Fibroblast of villous mesenchyme (primary cell): ENCODE measurements at places on chromosomes 3 and 15.

DNA sequence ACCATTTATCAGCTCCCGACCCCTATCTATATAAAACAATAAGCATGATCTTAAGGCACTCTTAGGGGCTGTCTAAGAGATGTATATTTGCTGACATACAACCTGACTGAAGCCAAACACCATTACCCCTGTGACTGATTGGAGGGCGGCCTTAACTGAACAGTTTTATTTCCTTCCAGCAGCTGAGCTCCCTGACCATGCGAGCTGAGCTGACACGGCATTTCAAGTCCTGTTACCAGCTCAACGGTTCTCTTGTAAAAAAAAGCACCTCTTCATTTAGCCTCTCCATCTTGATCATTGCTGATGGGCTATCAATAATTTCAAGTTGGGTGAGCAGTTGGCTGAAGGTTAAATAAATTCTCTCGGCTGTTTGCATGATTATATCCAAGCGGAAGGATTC lies 33.4 kb upstream of the BNIP2 start:
- no peak for DNase-seq

GRCh38 chr3:68424796-68425460 lies 507.4 kb downstream of the TAFA4 start:
- peak; percentile 11 for DNase-seq

DNA sequence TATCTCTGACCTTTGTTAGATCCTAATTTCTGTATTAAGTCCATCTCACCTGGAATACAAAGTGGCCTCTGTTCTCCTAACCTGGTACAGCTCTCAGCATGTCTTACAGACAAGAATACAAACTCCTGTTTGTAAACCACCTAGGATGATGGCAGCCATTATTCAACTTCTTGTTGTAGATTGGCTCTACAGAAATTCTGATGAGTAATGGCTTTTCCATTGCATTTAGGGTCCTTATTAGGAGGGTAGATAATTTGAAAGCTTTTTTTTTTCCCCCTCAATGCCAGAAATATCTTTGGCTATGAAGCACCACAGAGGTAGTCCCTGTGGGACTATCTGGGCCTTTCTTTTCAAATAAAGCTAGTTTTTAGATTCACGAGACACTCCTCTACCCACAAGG lies 9.8 kb downstream of the NR2E3 start:
- no peak for DNase-seq

DNA sequence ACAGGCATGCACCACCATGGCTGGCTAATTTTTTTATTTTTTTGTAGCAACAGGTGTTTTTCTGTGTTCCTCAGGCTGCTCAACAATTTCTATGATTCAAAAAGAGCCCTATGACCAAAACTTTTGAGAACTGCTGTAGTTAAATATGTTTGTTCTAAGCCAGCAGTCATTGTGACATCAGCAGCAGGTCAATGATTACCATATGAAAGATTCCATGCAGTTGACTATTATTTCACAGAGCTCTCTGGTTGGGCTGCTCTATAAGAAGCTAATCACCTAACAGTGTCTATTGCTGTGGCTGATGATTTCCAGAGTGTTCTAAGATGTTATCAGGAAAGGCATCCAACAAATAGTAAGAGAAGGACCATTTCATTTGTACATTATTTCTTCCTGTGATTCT lies at the start of gene CCDC54:
CCDC54 (plus strand) TSS at position 289 of the 400 bp plus-strand sequence. CDS start 149 bp downstream, outside the sequence.
- peak; percentile 8 for DNase-seq

DNA sequence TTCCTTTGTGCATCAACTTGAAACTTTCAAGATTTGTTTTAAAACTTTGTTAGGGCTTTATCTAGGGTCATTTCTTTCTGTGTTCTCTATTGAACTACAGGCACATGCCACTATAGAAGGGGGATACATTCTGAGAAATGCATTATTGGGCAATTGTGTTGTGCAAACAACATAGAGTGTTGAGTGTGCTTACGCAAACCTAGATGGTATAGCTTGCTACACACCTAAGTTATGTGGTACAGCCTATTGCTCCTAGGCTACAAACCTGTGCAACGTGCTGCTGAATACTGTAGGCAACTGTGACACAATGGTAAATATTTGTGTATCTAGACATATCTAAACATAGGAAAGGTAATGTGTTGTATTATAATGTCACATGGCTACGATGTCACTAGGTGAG lies 33.0 kb upstream of the KLF13 start:
- no peak for DNase-seq

DNA sequence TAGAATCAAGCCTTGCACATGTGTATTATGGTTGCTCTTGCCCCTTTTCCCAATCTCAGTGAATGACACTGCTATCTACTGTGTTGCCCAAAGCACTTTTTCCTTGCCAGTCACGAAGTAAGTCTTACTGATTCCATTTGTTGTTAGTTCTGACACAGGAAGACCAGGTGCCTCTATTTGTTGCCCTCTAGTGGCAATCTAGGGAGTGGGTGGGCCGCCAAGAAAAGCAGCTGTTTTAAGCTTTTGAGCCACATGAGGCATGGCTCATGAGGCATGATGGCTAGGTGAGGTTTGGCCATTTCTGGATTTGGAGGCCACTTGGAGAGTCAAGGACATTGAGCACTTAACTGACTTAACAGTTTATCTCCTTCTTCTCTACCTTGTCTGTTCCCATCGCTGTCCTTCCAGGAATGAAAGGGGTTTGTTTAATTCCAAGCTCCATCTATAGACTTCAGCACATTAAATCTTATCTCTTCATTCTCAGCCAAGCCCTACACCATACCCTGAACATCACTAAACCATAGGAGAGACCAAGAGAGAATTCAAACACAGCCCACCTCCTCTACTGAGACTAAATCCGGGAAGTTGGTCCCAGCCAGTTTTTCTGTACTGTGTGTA lies 103.1 kb downstream of the HCN4 start:
- peak; percentile 51 for DNase-seq

GRCh38 chr15:34914317-34914716 lies 55.2 kb downstream of the AQR start:
- no peak for DNase-seq

DNA sequence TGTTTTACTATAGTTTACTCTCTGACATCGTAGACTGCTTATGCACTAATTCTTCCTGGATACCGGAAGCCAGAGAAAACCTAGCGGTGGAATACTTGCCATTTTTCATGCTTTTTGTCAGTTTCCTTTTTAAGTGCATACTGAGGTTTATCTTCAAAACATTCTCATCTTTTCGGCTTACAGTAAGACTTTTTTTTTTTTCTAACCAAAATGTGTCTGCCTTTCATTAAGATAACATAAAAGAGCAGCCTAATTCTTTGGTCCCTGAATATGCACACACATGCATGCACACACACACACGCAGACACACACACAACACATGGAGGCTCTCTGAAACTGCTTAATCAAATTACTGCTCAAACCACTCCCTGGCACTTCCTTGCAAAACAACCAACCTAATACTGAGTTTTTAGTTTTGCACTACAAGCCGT lies 1.3 kb downstream of the ZNF445 start:
- peak; percentile 69 for DNase-seq

DNA sequence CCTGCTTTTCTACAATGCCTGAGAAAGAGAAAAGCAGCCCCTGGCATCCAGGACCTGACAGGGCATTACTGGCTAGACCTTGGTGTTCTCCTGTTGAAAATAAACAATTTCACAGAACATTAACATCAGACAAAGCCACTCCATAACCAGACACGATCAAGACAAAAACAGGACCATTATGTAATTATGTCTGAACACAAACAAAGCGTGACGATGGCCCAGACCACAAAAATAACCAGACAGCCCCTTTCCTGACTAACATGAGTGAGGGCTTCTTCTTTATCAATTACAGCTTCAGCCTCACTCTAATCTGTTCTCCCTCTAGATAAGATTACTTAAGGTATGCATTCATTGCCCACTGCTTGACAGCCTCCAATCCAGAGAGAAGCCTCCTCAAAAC lies 172.7 kb upstream of the LMCD1 start:
- no peak for DNase-seq

GRCh38 chr3:73529308-73530021 lies 95.3 kb downstream of the PDZRN3 start:
- no peak for DNase-seq

GRCh38 chr15:98620020-98620419 lies 28.3 kb upstream of the IGF1R start:
- no peak for DNase-seq

DNA sequence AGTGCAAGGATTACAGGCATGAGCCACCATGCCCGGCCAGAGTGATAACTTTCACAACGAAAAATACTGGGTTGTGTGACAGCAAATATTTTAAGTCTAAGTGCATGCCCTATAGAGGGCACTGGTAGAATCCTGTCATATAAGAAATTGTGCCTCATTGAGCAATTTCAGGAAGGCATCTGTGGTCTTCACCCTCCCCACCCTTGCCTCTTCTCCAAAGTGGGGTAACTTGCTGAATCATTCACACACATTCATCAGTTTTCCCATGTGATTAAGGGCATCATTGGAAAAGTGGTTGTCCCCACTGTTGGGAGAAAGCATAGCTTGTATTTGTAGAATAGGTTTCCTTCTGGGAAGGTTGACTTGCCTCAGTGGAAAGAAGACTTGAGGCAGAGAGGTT lies 9.2 kb downstream of the MITF start:
- DNase-seq: no peak

DNA sequence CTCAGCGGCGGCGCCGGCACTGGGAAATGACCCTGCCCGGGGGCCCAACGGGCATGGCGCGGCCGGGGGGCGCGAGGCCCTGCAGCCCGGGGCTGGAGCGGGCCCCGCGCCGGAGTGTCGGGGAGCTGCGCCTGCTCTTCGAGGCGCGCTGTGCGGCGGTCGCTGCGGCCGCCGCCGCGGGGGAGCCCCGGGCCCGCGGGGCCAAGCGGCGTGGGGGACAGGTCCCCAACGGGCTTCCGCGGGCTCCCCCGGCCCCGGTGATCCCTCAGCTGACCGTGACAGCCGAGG lies 172 bp downstream of the ITPKA start:
- no peak for DNase-seq

DNA sequence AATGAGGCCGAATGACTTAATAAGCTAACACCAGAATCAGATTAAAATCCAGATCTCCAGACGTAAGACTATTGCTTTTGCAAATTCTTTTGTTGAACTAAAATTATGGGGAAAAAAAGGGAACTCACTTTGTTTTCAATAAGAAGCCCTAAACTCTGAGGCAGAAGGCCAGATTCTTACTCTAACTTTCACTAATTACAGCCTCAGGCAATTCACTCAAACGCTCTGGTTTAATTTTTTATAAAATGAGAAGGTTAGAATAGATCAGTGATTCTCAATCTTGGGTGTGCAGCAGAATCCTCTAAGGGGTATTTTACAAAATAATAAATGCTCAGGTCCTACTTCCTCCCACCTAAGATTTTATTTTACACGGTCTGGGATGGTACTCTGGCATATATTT lies 38.1 kb downstream of the C3orf70 start:
- DNase-seq: no peak

DNA sequence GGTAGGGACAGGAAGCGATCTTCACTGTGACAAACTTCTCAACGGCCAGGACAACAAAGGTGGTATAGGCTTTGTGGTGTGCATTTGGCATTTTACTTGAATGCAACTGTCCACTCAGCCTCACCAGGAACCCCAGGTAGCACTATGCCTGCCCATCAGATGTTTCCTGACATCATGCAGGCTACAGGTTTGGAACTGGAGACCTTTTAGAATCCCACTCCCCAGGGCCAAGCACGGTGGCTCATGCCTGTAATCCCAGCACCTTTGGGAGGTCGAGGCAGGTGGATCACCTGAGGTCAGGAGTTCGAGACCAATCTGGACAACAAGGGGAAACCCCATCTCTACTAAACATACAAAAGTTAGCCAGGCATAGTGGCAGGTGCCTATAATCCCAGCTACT lies 9.6 kb downstream of the STARD5 start:
- DNase-seq: no peak

GRCh38 chr3:26108846-26109489 lies 319.1 kb downstream of the OXSM start:
- no peak for DNase-seq

GRCh38 chr3:182058488-182058887 lies 346.8 kb downstream of the SOX2 start:
- no peak for DNase-seq

DNA sequence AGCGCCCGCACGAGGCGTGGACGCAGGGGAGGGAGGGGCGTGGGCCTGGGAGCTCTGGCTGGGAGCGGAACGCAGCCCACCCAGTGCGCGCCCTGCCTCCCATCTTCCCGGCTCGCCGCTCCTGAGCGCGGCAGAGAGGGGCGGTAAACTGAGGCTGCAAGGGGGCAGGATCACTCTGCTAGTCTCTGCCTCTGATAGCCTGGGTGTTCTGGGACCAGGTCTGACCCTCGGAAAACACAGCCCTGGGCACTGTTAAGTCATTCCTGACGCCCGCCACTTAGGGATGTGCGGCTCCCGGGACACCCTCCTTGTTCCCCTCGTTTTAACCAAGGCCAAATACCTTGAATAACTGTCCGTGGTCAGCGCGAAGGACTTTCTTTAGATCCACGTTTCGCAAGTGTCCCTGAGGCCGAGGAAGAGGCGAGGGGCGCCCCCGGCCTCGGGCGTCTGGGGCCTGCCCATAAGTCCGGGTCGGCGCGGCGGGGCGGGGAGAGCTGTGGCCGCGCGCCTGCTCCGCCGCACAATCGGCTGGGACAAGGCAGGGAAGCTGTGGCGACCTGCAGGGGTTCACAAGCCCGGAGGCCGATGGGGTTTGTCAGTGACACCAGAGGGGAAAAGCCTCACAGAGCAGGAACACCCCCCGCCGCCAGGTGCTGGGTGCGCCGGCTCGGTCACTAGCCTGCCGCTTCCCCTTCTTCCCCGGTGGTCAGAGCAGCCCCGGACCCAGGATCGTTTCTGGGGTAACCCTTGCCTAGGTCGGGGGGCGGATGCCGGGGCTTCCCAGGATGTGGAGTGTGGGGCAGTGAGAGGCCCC lies 1.5 kb downstream of the ITPKA start:
- DNase-seq: no peak

GRCh38 chr15:40776537-40777141 lies 6.9 kb downstream of the C15orf62 start:
- no peak for DNase-seq

DNA sequence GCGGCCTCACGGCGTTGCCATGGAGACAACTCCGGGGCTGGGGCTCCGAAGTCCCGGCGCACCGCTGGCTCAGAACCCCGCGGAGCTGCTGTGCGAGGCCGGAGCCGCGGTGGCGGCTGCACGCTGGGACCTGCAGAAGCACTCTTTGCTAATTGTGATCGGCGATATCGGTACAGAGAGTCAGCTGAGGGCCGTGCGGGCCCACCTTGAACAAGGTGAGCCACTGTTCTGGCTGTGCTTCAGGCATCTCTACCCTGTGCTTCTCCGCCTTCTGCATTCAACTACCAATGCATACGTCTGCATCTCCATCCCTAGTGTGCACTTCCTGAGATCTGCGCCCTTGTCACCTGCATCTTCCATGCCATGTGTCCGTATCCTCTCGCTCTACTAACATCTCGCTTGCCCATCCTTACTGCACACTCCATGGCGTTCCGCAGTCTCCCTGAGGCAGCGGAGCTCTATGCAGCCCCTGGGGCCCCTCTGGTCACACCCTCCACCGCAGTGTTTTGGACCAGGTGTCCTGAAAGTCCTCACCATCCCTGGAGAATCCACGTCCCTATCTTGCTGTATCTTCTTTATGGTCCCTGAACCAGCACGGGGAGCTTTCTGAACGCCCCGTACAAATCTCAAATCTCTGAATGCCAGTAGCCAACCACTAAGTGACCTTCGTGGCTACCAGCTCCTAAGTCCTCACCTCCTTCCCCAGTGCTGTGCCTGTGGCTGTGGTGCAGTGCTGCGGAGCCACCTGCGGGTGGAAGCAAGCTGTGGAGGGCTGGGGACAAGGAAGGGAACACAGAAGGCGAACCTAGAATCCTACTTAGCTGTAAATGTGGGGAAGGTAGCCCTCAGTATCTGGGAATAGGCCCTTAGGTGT lies 6.2 kb upstream of the MAP1A start:
- no peak for DNase-seq
